ENCODE measurements at places on chromosomes 13 and 19. TPM values are rescaled to one million over a fixed set of nuclear protein-coding genes. Genes with fewer than 3 reads are reported as not detected.
A peak's percentile ranks its signal among the peaks of the same experiment; 100 is the strongest.

The TUBA3C gene
- not detected for total RNA-seq

GRCh38 chr19:15111758-15112157 lies 4.6 kb downstream of the SYDE1 start:
- no peak overlapping the region for H3K27ac ChIP-seq
- peaks cover 49% of the 10 kb centered on the region for H3K36me3 ChIP-seq
- no peaks in the 10 kb centered on the region for H3K27me3 ChIP-seq

- no peak overlapping the region for H3K4me3 ChIP-seq
- H3K36me3 ChIP-seq, result no peaks in the 10 kb centered on the region
- no peak overlapping the region for H3K27ac ChIP-seq
These were observed 348.2 kb downstream of the OXGR1 start for GRCh38 chr13:96646101-96646500.

DNA sequence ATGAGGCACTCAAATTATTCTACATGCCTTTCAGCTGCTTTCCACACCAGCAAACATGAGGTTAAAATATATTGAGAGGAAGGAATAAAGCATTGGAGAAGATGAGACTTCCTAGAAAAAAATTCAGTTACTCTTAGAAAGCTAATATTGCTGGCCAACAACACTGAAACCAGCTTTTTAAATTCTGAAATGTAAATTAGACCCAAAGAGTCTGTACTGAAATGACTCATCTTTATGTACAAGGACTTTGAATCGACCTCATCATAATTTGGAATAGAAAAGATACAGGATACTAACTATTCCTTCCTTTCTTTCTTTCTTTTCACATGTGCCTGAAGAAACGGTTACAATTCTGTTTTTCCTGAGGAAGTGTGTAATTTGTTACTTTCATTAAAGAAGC lies 6.5 kb upstream of the HSPH1 start:
- no peaks in the 10 kb centered on the region for H3K36me3 ChIP-seq
- no peak overlapping the region for H3K27ac ChIP-seq
- H3K27me3 ChIP-seq, result no peaks in the 10 kb centered on the region

DNA sequence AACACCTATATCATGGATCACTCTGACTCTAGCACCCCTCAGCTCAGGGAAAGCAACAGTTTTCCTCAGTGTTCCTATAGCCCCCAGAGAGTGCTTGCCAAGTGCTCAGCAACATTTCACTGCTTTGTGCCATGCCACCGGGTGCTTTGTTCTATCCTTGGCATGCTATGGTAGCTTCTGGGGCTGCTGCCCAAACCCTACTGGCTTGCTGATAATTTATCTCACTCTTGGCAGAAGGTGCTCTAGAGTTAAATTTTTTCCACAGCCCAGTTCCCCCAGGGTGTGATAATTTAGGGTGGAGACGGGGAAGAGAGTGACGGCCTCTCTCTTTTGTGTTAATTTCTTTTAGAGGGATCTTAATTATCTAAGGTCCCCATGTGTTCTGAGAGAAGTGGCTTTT lies 12.6 kb upstream of the CSNK1A1L start:
- DNase-seq, result no peak
- no peaks in the 10 kb centered on the region for H3K27me3 ChIP-seq
- no peak overlapping the region for H3K27ac ChIP-seq
- H3K36me3 ChIP-seq, result no peaks in the 10 kb centered on the region

GRCh38 chr19:10085641-10086590 lies at the start of gene SHFL:
TSS of gene SHFL (plus strand) at chr19:10086317. CDS start at chr19:10086428, 111 bp downstream.
- H3K27me3 ChIP-seq, result no peaks in the 10 kb centered on the region
- DNase-seq, result peak; percentile 64
- H3K36me3 ChIP-seq, result peaks cover 14% of the 10 kb centered on the region

The WDR62 gene
- total RNA-seq, result 13.4 TPM

DNA sequence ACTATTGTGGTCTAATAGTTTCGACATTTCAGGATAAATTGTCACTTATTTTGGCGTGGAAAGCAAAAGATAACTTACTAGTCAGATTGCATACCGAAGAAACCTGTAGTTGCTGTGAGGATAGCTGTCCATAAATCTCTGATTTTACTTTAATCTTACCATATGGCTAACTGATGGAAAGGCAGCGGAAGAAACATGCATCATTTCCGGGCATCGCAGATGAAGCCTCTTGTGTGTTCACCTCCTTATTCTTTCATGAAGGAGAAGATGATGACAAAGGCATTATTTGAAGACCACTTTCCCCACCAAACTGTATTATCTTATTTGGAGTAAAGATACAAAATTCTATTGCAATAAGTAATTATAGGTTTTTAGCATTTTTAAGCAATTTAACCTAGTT lies 763.6 kb upstream of the SLITRK6 start:
- no peaks in the 10 kb centered on the region for H3K27me3 ChIP-seq
- no peak overlapping the region for H3K4me3 ChIP-seq
- DNase-seq, result no peak
- H3K4me1 ChIP-seq, result no peaks in the 10 kb centered on the region
- no peaks in the 10 kb centered on the region for H3K36me3 ChIP-seq
- no peak overlapping the region for H3K27ac ChIP-seq

The CYP2S1 gene
- 4.5 TPM for total RNA-seq

The CNMD gene
- not detected for total RNA-seq

The TEX26 gene
- not detected for total RNA-seq

The FGF14 gene
- not detected for total RNA-seq

The RAVER1 gene
- total RNA-seq, result 55.1 TPM

GRCh38 chr19:15926484-15926883 lies 7.8 kb downstream of the CYP4F11 start:
- no peak overlapping the region for H3K27ac ChIP-seq
- H3K4me3 ChIP-seq, result no peak overlapping the region

DNA sequence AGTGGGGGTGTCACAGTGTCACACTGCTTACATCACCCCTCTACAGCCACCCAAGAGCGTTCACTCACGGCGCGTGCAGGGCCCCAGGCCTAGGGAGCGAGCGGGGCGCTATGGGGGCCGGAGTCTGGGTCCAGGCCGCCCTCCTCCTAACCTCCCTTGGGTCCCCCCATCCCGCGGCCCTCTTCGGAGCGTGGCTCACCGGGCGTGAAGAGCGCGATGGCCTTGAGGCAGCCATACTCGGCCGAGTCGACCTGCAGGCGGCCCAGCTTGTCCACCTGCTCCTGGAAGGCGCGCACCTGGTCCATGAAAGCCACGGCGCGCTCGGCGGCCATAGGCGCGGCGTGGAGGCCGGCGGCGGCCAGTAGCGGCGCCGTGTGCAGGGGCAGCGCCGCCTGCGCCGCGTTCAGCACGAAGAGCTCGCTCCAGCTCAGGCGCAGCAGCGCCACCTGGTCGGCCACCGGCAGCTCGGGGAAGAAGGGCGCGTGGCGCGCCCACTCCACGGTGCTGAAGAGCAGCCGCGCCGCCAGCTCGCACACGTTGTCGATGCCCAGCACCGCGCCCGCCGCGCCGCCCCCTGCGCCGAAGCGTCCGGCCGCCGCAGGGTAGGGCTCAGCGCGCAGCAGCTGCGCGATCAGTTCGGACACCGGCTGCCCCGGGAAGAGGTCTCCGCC lies 9.4 kb downstream of the OCEL1 start:
- peaks cover 4% of the 10 kb centered on the region for H3K36me3 ChIP-seq
- H3K4me3 ChIP-seq, result peak overlapping the region; percentile 46
- peaks cover 11% of the 10 kb centered on the region for H3K4me1 ChIP-seq
- no peak overlapping the region for H3K27ac ChIP-seq

- H3K27ac ChIP-seq, result no peak overlapping the region
- H3K36me3 ChIP-seq, result no peaks in the 10 kb centered on the region
- no peaks in the 10 kb centered on the region for H3K27me3 ChIP-seq
- peaks cover 27% of the 10 kb centered on the region for H3K4me1 ChIP-seq
- peak; percentile 69 for DNase-seq
These were observed 23.9 kb upstream of the LPAR6 start for GRCh38 chr13:48436661-48437288.

DNA sequence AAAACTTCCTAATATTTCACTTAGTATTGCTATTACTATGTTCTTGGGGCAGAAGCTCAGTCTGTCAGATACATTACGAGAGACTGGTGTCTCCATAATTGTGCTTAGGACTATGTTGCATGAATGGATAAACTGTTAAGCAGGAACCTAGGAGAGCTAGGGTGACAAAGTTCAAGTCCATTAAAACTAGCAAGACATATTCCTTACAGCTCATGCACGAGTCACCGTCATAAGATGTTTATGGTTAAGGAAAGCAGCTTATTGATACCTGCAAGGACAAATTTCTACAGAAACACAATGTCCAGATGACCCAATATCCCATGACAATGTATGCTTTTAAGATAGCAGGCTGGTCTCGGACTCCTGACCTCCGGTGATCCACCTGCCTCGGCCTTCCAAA lies 5.7 kb upstream of the ZNF813 start:
- H3K27ac ChIP-seq, result no peak overlapping the region
- H3K27me3 ChIP-seq, result no peaks in the 10 kb centered on the region
- H3K4me3 ChIP-seq, result no peak overlapping the region
- no peak for DNase-seq

- H3K27ac ChIP-seq, result no peak overlapping the region
- no peaks in the 10 kb centered on the region for H3K36me3 ChIP-seq
- no peak for DNase-seq
- no peaks in the 10 kb centered on the region for H3K27me3 ChIP-seq
- H3K4me1 ChIP-seq, result no peaks in the 10 kb centered on the region
- no peak overlapping the region for H3K4me3 ChIP-seq
These were observed 12.9 kb downstream of the GZMM start for GRCh38 chr19:556611-557382.

DNA sequence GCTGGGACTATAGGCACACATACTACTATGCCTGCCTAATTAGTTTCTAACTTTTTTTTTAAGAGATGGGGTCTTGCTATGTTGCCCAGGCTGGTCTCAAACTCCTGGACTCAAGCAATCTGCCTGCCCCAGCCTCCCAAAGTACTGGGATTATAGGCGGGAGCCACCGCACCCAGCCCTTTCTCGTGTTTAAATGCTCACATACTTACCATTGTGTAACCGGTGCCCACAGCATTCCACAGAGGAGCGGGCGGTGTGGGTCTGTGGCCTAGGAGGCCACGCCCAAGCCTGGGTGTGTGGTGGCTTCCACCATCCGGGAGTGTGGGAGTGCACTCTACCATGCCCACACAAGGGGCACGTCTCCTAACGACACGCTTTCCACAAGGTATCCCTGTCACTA lies 7.7 kb downstream of the LMNB2 start:
- H3K27me3 ChIP-seq, result no peaks in the 10 kb centered on the region
- DNase-seq, result no peak
- no peaks in the 10 kb centered on the region for H3K4me1 ChIP-seq
- no peak overlapping the region for H3K27ac ChIP-seq

The SULT2A1 gene
- total RNA-seq, result not detected

The KLK2 gene
- total RNA-seq, result not detected

The HDGFL2 gene
- 89.9 TPM for total RNA-seq

DNA sequence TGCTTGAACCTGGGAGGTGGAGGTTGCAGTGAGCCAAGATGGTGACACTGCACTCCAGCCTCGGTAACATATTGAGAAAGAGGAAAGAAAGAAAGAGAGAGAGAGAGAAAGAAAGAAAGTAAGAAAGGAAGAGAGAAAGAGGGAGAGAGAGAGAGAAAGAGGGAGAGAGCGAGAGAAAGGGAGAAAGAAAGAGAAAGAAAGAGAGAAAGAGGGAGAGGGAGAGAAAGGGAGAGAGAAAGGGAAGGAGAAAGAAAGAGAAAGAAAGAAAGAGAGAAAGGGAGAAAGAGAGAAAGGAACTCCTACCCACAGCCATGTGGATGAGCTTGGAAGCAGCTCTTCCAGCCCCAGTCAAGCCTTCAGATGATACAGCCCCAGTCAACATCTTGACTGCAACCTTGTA lies 46.7 kb downstream of the ZNRF4 start:
- no peaks in the 10 kb centered on the region for H3K27me3 ChIP-seq
- H3K4me3 ChIP-seq, result no peak overlapping the region
- H3K27ac ChIP-seq, result no peak overlapping the region
- DNase-seq, result no peak
- no peaks in the 10 kb centered on the region for H3K36me3 ChIP-seq
- no peaks in the 10 kb centered on the region for H3K4me1 ChIP-seq

DNA sequence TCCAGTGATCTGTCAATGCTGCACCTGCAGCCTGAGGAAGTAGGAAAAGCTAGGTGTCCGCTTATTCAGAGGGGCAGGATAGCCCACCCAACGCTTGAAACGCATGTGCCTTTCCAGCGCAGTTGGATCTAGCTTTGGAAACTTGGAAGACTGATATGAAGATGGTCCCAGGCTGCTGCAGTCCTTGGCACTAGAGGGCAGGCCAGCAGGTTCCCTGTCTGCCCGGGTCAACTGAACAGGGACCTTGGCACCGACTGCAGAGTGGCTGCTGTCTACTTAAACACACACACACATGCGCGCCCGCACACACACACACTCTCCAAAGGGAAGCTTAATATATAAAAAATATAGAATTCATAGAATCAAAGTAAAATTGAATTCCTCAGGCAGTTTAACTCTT lies 100.0 kb downstream of the TSHZ3 start:
- no peaks in the 10 kb centered on the region for H3K4me1 ChIP-seq
- H3K27ac ChIP-seq, result no peak overlapping the region
- no peaks in the 10 kb centered on the region for H3K27me3 ChIP-seq
- H3K4me3 ChIP-seq, result no peak overlapping the region
- H3K36me3 ChIP-seq, result no peaks in the 10 kb centered on the region

DNA sequence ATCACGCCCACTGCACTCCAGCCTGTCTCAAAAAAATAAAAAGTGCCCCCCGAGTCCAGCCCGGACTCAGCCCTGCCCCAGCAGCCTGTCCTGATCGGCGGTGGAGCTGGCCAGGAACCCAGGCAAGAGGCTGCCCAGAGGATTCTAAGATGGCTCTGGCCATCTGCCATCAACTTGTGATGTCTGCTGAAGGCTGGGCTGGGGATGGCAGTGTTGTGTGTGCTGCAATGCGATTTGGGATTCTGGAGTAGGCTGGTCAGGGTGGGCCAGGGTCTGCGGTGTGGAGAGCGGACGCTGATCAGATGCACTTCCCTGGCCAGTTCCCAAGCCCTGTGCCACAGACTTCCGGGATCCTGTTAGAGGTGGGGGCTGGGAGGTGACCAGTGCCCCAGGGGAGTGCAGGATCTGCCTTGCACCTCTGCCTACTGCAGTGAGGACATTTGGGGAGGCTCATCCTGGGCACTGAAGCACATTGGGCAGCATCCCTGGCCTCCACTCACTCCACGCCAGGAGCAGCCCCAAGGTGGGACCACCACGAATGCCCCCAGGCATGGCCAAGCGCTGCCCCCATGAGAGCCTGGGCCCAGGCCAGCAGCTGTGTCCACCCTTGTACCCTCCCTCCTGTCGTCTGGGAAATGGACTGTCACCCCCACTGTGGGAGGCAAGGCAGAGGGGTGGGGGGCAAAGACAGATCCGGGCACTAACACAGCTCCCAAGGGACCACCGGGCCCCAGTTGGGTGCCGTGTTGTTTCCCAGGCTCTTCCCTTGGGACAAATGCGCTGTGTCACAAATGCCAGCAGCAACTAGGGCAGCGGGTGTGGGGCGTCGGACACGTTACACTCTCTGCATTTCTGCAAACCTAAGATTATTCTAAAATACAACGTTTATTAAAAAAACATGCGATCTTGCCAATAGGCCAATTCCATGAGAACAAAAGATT lies 3.4 kb upstream of the TBXA2R start:
- peaks cover 23% of the 10 kb centered on the region for H3K4me1 ChIP-seq
- no peak overlapping the region for H3K27ac ChIP-seq
- H3K36me3 ChIP-seq, result no peaks in the 10 kb centered on the region
- no peak for DNase-seq
